ENCODE measurements at places on chromosomes 3 and 15.

- DNase-seq: no peak
Observed at GRCh38 chr3:128499724-128500275, 6.8 kb upstream of the GATA2 start.

DNA sequence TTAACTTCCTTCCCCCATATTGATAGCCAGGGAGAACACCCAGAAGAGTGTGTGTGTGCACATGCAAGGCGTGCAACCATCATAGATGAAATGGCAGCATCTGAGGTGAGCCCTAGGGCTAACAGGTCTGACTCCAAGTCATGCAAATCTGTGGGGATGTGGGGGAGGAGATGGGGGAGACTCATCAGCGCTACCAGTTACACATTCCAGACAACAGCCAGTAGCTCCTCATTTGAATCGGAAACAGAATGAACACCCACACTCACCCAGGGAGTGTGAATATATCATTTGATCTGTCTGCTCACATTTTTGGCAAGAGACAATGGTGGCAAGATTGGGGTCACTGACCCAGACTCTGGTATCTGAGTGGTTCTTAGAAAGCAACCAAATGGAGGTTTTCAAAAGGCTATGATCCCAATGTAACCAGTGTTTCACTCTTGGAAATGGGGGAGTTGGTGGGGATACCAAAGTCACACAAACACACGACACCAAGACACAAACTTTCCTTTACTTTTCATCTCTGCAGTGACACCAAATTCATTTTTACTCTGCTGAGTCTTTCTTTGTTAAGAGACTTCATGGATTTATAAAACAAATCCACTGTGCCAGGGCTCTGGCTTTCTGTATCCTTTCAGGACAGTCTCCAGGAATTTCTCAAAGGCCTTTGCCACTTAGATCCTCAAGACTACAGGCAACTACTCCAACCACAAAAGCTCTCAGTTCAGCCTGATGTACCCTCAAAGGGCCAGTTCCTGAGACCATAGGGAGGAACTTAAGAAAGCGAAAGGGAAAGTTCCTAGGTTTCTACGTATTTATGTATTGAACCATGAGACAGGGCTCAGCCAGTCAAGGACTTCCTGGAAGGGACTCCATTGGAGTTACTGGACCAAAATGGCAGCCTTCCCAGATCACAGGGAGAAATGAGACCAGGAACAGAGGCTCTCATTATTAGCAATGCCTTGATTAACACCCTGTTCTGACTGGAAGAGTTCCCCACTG lies 2.2 kb downstream of the CDCP1 start:
- DNase-seq: no peak

- no peak for DNase-seq
Observed at GRCh38 chr3:167829071-167829470, 93.5 kb downstream of the SERPINI1 start.

- no peak for DNase-seq
Observed at GRCh38 chr3:37492977-37493471, 318.6 kb upstream of the LRRFIP2 start.
